ENCODE measurements at places on chromosomes 3 and 15.

DNA sequence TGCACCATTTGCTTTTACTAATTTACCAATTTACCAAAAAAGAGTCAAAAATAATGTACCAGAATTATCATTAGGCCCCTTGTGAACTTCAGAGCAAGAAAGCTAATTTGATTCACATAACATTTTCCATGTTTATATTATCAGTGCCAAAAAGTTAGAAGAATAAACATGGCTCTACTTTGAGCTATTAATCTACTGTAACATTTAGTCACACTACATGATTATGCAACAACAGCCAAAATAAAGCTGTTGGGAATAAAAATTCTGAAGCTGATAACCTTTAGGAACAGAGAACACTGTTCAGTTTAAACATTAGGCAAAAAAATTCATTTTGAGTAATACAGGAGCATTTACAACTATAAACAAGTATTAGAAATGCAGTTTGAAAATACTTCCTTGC is 63.6 kb downstream of the PROS1 start:
- no peak for DNase-seq

DNA sequence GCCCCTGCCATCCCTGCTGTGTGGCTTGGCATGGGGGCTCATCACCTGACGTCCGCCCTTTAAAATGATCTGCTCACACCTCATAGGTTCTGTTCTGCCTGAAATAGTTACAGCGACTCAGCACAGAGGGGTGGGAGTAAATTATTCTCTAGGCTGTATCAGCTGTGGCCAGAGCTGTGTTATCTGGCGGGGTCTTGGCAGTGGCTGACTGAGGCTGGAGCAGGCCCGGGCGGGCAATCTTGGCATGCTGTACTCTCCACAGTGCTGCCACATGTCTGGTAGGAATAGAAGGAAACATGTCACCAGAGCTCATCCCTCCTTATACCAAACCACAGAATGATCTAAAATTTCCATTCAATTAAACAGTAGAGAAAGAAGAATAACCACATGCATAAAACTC is 499.9 kb upstream of the LMCD1 start:
- no peak for DNase-seq

DNA sequence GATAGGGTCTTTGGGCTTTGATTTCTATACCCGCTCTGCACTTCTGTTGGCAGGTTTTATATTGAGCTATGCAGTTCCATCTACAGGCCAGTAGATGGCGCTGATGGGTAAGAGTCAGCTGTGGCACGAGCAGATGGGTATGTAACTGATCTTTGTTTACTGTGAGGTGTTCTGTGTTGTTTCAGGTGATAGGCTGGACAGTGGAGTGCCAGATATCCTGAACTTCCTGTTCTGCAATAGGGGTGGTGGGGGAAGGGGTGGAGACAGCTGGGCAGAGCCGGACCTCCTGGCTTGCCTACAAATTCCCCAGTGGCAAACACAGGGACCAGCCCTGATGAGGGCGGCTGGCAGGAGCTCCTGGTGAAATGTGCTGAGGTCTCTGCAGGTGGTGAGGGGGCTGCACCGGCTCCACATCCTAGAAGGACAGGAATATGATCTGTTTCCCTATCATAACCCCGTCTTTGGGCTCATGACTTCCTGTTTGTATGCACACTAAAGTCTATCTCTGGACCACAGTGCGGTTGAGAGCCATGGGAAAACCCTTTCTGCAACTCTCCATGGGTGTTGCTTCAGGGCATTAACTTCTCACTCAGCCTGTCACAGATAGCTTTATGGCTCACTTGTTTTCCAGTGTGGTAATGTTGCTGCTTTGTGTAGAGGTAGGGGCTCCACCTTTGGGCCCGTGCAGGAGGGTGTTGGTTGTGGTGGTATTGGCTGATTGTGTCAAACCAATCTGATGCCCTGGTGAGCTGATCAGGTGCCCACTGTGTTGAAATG is 13.4 kb upstream of the FAM98B start:
- DNase-seq: no peak

- no peak for DNase-seq
Observed at GRCh38 chr3:29936054-29936453, 655.2 kb downstream of the RBMS3 start.

- DNase-seq: no peak
Observed at GRCh38 chr3:168709073-168709472, 613.3 kb upstream of the GOLIM4 start.

DNA sequence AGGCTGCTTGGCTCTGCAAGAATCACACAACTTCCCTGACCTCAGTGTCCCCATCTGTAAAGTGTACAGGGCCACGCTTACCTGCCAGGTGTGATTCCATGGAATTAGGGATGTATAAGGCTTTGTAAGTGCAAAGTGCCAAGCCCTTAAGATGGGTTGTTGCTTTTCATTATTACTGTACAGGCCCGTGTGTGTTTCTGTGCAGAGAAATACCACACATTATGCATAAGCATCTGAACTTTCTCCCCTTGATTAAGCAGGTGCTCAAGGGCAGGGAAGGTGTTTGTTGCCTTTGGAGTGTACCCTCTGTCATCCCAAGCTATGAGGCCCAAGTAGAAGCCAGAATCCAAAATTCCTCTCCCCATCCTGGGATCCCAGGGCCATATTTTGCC is 13.6 kb upstream of the HRH1 start:
- no peak for DNase-seq

GRCh38 chr15:27036210-27036609 is 65.2 kb downstream of the GABRG3 start:
- no peak for DNase-seq

DNA sequence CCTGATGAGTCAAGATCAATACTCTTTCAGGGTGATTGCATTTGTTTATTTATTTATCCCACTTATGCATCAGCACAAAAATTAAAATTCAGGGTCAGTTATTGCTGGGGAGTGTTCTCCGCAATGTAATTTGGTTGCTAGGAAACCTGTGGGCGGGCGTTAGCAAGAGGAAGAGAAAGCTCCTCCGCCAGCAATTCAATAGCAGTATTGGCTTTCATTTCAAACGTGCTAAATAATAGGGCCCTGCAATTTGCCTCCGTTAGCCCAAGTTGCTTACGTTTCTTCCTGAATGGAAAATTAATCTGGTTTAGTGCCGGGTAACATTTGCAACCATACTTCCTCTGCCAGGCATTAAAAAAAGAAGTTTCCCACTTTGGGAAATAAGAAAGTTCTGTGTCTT is 35.5 kb upstream of the PLCL2 start:
- no peak for DNase-seq
